NCI-H1092 (cell line): ENCODE measurements at places on chromosomes 7 and 10.

DNA sequence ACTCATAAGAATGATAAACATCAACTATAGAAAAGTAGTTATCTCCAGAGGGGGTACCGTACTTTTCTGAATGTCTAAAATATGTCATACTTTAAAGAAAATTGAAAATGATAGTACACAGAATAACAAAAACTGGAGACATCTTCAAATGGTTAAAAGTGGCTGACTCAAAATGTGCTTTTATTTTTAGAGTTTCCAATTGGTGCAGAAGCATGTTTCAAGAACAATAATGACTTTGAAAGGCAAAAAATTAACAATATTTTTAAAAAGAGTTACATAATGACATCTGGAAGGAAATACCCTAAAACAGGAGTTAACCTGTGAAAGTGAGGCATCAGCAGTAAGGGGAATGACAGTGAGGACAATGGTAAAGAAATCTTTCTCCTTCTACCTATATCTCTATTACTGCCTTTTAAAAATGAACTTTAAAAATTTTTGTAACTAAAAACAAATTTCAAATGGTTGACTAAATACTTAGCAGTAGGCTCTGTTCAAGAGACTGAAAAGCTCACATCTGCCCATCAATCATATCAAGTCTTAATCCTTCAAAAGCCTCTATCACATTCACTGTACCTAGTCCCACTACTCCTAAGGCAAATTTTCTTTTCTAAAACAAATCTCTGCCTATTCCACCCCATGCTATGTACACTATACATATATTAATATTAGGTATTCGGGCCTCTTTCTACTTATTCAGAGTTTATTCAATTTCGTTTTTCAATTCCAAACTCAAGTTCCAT lies 3.0 kb downstream of the ASZ1 start:
- DNase-seq: no peak

- DNase-seq: no peak
Measured at GRCh38 chr10:131725581-131726069, 175.2 kb upstream of the PPP2R2D start.

- DNase-seq: no peak
Measured at GRCh38 chr7:151020231-151020630, 4.1 kb downstream of the ATG9B start.

DNA sequence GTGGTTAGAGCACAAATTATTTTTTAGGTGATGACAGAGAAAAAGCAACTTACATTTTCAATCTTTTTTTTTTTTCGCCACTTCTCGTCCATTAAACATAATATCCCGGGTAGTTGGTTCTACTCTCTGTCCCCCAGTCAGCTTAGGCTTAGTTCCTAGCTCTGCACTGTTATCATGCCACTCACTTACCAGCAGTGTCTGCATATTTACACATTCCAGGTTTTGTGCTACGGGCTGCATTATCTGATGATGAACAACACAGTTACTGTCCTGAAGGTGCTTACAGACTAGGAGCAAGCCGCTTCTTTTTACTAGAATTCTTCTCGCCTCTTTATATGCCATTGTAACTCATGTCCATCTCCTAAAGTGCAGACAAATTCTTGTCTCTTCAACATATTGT lies 121.8 kb upstream of the NPVF start:
- DNase-seq: no peak

DNA sequence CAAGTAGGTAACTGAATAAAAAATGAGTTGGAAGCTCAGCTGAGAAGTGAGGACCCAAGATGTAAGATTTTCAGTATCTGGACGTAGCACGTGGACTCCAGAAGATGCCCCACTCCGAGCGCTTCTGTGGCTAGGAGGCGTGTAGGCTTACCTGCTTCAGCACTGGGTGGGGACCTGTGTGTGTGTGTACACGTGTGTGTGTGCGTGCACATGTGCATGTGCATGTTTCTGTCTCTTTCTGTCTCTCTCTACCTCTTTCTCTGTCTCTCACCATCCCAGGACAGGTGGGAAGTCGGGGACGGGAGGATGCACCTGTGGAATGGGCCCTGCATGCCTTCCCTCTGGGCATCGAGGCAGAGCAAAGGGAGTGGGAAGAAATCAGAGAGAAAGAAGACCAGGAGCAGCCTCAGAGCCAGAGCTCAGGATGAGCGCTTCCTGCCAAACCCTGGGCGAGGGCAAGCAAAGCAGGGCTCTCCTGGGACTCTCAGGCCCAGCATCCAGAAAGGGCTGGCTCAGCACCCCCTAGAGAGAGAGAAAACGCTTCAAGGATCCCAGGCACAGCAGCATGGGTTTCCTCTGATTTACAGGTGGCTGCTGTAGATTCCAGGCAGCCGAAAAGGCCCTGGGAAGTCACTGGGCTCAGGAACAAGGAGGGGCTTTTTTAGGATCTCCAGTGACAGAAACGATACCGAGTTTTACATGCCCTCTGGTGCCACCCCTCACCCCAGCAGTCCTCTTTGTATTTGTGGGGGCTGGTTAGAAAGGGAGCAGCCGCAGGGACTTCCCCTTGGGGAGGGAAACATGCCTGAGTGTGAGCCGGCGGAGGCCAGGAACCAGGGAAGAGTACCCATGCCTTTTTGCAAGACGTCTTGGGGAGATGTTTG lies 28.5 kb downstream of the CXCL12 start:
- no peak for DNase-seq

GRCh38 chr10:10797513-10797912 lies 220.2 kb upstream of the CELF2 start:
- DNase-seq: no peak
